Glomerular endothelial cell (primary cell): ENCODE measurements at places on chromosomes 6 and 20. TPM values are rescaled to one million over a fixed set of nuclear protein-coding genes. Genes with fewer than 3 reads are reported as not detected.

DNA sequence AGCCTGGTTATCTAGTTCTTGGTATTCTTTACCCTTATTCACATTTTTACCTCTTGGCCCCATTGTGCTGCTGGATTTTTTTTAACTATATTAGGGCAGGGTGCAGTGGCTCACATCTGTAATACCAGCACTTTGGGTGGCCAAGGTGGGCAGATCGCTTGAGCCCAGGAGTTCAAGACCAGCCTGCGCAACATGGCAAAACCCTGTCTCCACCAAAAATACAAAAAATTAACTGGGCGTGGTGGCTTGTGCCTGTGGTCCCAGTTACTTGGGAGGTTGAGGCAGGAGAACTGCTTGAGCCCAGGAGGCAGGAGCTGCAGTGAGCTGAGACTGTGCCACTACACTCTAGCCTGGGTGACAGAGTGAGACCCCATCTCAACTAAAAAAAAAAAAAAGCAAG, 12.2 kb upstream of the TAF8 start:
- no peak for DNase-seq

GRCh38 chr6:89257781-89258180, 40.6 kb upstream of the GABRR1 start:
- DNase-seq = no peak

DNA sequence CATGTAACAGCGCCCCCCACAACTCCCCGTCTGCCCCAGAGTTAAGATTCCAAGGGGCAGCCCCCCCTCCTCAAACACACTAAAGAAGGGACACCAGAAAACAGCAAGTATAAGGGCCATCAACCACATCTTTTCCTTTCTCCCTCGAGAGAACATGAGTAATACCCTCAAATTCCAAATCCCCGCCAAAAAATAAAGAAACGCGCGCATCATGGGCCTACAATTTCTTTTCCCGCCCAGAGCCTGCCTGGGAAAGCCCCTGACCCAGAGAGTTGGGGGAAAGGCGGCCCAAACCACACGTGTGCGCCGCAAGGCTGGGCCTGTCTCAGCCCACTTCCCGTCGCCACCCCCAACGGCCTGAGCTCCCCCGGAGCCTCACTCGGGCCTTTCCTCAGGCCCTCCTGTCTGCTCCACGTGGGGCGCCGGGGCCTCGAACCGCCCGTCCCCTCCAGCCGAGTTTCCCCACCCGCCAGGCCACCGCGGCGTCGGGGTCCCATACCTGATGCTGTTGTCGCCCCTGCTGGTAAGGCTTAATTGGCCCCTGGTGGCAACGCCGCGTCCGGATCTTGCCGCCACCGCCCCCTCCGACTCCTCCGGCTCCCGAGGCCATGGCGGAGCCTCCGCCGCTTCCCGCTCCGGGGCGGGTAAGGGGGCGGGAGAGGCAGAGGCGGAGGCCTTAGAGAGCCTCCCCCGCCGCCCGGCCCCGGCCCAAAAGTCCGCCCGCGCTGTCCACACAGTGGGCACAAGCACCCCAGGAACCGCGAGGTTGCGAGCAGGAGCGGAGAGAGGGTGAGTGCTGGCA, 746 bp downstream of the NUP153 start:
- DNase-seq = no peak

DNA sequence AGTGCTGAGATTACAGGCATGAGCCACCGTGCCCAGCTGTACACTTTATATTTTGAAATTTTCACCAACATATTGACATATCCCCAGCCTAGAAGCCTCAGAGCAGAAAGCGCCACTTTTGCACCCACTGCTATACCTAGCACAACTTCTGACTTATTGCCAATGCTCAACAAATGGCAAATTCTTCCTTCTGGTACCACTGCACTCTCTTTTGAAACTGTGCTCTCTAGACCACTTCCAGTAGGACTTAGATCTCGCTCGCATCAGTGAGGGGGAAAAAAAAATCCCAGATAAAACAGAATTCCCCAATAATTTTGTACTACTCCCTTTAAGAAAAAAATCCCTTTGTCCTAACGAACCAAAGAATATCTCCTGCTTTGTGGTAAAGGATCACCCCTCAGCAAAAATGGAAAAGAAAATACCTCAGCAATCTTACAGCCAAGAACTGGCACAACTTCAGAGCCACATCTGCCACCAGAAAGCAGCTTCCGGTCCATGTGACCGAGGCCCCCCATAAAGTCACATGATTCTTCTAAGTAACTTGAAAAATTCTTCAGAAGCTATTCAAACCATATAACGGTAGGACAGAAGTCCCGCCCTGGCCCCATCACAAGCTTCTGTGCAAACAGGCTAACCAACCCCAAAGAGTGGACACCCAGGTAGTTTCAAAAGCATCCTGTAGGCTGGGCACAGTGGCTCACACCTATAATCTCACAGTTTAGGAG, 18.5 kb upstream of the IL17F start:
- DNase-seq = no peak

DNA sequence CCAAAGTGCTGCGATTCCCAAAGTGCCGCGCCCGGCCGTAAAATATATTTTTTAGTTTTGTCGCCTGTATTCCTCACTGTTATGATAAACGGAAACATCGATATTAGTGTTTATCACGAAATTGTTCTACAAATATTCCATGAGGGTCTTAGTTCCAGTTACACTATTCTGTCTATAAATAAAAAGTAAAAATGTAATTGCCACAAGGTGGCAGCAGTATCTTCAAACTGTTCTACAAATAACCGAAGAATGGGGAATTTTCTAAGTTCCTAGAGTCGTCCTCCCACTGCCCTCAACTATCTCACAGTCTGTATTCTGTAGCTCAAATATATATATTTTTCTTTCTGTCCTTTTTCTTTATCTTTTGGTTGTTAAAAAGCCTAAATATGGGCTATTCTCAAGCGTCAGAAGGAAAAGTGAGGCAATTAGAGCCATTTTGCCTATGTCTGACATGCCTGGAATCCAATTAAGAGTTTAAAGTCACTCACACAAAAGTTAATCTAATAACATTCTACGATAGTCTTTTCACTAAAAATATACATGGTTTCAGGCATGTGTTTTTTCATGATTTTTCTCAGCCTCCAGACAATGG, 14.2 kb upstream of the FAM162B start:
- DNase-seq = peak; percentile 22

DNA sequence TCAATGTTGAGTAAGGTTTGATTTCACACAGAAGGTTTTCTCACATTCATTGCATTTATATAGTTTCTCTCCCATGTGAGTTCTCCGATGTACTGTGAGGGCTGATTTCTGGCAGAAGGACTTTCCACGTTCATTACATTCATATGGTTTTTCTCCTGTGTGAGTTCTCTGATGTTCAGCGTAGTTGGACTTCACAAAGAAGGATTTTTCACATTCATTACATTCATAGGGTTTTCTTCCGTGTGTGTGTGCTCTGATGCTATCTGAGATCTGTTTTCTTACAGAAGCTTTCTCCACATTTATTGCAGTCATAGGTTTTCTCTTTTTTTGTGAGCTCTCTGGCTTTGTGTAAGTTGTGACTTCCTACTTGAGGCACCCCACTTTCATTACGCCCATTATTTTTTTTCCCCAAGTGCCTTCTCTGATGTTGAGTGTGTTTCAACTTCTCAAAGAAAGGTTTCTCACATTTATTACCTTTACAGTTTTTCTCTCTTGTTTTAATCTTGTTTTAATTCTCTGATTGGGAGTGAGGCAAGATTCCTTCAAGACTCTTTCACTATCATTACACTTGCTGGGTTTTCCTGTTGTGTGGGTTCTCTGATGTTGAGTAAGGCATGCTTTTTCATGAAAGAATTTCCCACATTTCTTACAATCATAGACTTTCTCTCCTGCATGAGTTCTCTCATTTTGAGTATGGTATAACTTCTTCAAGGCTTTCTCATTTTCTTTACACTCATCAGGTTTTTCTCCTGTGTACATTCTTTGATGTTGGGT, 50.0 kb upstream of the ELMO2 start:
- DNase-seq = no peak

- DNase-seq = no peak
Observed at GRCh38 chr6:12422848-12423247, 132.7 kb downstream of the EDN1 start.

- no peak for DNase-seq
Observed at GRCh38 chr20:53510262-53510661, 83.4 kb downstream of the ZNF217 start.

DNA sequence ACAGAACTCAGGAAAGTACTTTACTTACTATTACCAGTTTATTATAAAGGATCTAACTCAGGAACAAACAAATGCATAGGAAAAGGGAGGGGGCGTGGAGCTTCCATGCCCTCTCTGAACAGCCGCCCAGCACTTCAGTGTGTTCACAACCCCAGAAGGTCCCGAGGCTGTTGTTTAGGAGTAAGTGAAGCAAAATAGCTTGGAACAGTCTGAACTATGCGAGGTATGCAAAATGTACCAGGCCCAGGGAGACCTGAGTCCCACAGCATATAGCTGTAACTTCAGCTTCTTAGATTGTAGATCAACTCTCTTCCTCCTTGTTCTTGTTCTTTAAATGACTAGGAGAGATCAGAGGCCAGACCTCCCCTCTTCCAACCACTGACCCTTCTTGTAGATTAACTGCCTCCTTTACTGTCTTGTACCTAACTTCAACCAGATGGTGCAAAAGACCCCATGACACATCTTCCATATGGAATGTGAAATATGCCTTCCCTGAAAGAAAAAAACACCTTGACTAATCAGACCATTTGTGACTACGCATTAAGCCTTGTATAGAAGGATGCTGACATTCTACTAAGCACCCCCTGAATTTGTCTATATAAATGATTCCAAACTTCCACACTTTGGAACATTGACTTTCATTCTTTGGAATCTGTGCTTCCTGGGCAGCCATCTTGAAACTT, 98.8 kb upstream of the SNX9 start:
- no peak for DNase-seq

Gene RUNX2
- 4.3 and 5.1 TPM in 2 replicates for total RNA-seq

Gene NKAPL
- total RNA-seq = 0.99 and 2.8 TPM in 2 replicates

Gene RRP36
- total RNA-seq = 83.9 and 99.2 TPM in 2 replicates

Gene LRRC73
- total RNA-seq = 0.12 TPM in 1 of 2 replicates, not detected in the other

Gene HLA-DMB
- total RNA-seq = 0.48 and 1.8 TPM in 2 replicates

Gene CYP39A1
- total RNA-seq = 1.9 TPM in 1 of 2 replicates, not detected in the other
